Ureter (tissue), 1 donor: ENCODE measurements at places on chromosomes 13 and 19. TPM values are rescaled to one million over a fixed set of nuclear protein-coding genes. Genes with fewer than 3 reads are reported as not detected.

The TPTE2 gene
- 0.44 TPM for total RNA-seq

The FXYD5 gene
- 136 TPM for total RNA-seq

The SIGLEC8 gene
- 6.3 TPM for total RNA-seq

- no peak for DNase-seq
Measured at GRCh38 chr19:46251416-46251815, 21.9 kb downstream of the IGFL1 start.

GRCh38 chr13:108560093-108560492 is 69.3 kb upstream of the MYO16 start:
- DNase-seq: no peak

DNA sequence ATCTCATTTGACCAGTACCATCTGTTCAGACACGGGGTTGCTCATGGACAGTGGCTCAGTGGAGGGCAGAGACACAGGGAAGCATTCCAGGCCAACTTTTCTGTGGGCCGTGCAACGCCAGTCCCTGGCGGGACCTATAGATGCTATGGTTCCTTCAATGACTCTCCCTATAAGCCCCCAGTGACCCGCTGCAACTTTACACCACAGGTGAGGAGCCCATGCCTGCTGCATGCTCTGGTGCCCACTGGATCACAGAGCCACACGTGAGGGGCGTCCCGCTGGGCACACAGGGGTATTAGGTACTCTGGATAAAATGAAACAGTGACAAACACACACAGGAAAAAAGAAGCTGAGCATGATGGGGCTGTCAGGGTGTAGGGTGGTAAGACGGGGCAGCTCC is 34.3 kb downstream of the LAIR2 start:
- no peak for DNase-seq

GRCh38 chr13:44396701-44397580 is 23.3 kb downstream of the SERP2 start:
- DNase-seq: no peak

DNA sequence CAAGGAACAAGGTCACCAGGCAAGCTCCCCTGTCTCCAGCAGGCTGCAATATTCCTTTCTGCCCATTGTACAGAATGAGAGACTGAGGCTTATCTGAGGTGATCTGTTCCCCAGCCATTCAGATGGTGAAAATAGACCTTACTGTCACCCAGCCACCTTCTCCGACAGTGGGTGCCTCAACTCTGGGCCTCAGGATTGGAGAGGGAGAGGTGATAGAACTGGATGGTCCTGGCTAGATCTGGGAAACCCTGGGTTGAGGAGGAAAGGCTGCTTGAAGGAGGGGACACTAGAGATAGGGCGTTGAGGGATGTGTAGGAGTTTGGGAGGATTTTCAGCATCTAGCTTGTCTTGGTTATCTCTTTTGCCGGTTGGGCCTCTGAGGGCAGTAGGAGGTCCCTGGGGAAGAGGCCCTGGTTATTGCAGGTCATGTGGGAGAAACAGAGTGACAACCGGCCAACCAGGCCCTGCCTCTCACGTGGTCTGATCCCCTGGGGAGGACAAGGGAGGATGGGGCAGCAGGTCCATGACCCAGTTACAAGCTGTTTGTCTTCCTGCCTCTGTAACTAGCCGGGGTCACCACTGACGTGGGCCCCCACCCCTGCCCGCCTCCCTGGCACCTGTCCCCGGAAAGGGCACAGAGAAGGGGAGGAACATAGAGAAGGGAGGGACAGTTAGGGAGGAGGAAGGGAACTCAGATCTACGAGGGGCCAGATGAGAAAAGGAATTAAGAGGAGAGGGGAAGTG is 8.2 kb downstream of the NFIC start:
- DNase-seq: no peak

- no peak for DNase-seq
Measured at GRCh38 chr13:73212482-73212881, 153.7 kb downstream of the KLF5 start.

- no peak for DNase-seq
Measured at GRCh38 chr13:109568339-109568818, 218.0 kb downstream of the IRS2 start.
